Glutamatergic neuron (in vitro differentiated cells): ENCODE measurements at places on chromosomes 5 and 9. TPM values are rescaled to one million over a fixed set of nuclear protein-coding genes. Genes with fewer than 3 reads are reported as not detected.

The HRCT1 gene
- not detected for total RNA-seq

GRCh38 chr5:11791792-11792191 is 112.5 kb downstream of the CTNND2 start:
- H3K36me3 ChIP-seq, result peaks cover 5% of the 10 kb centered on the region
- H3K27me3 ChIP-seq, result peaks cover 2% of the 10 kb centered on the region
- no peak overlapping the region for H3K4me3 ChIP-seq
- H3K4me1 ChIP-seq, result peaks cover 9% of the 10 kb centered on the region
- DNase-seq, result no peak

DNA sequence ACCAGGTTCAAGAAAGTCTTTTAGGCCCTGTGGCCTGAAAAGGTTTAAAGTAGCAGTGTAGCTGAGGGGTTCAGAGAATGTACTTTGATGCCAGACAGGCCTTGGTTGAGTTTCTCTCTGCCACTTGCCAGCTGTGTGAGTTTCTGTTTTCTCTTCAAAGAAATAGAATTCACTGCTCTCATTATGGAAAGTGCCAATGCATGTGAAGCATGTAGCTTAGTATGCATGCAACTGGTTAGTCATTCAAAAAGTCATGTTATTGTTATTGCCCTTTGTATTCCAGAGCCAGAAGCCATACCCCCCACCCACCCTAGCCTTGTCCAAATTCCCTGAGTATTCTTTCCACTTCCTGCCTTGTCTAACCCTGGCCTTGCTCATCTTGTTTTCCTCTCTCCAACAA is 101.7 kb downstream of the ADRB2 start:
- H3K4me3 ChIP-seq, result no peak overlapping the region
- no peaks in the 10 kb centered on the region for H3K4me1 ChIP-seq
- no peak for DNase-seq
- H3K36me3 ChIP-seq, result no peaks in the 10 kb centered on the region
- H3K27me3 ChIP-seq, result no peaks in the 10 kb centered on the region
- H3K27ac ChIP-seq, result no peak overlapping the region

DNA sequence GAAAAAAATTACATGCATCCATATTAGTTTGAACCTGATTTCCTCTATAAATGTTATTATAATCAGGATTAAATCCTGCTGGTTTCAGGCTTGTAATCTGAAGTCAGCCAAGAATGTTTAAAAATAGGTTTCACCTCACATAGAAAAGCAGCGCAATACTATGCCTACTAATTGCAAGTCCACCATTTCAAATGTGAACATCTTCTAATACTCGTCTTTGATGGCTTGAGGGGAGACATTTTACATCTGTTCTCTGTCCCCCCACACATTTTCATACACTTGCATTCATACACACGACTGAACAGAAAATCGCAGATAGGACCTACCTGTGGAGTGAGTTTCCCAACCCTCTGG is 41.8 kb downstream of the FREM1 start:
- H3K36me3 ChIP-seq, result no peaks in the 10 kb centered on the region
- peaks cover 9% of the 10 kb centered on the region for H3K4me1 ChIP-seq
- no peaks in the 10 kb centered on the region for H3K27me3 ChIP-seq

- no peaks in the 10 kb centered on the region for H3K27me3 ChIP-seq
- H3K4me1 ChIP-seq, result no peaks in the 10 kb centered on the region
- H3K4me3 ChIP-seq, result no peak overlapping the region
- peak overlapping the region; percentile 62 for H3K27ac ChIP-seq
These were observed 42.6 kb downstream of the ZDHHC21 start for GRCh38 chr9:14650596-14650995.

The SVEP1 gene
- 0.10 TPM for total RNA-seq

DNA sequence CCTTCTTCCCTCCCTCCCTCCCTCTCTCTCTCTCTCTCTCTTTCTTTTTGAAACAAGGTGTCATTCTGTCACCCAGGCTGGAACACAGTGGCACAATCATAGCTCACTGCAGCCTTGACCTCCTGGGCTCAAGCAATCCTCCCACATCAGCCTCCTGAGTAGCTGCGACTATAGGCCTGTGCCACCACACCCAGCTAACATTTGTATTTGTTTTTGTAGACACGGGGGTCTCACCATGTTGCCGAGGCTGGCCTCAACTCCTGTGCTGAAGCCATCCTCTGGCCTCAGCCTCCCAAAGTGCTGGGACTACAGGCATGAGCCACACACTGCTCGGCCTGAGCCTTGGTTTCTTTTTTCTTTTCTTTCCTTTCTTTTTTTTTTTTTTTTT is 45.8 kb downstream of the PLPP7 start:
- peaks cover 4% of the 10 kb centered on the region for H3K27me3 ChIP-seq
- peak overlapping the region; percentile 69 for H3K27ac ChIP-seq
- no peak for DNase-seq
- peaks cover 10% of the 10 kb centered on the region for H3K4me1 ChIP-seq
- no peaks in the 10 kb centered on the region for H3K36me3 ChIP-seq
- no peak overlapping the region for H3K4me3 ChIP-seq

DNA sequence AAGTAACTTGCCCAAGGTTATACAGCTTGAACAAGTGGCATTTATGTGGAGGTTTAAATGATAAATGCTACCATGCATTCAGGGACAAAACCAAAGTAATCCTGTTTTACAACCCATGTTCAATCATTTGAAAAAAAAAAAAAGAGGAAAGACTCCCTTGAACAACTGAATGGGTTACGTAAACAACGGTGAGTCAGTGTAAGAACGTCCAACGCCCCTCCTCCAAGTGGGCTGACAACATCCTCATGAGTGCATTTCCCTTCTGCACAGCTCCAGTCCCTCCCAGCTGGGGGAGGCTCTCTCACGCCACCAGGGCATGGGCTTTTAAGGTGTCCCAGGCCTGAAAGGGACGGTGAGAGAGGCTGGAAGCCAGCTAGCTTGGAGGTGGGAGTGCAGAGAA is 90.0 kb downstream of the PRRT1B start:
- H3K36me3 ChIP-seq, result no peaks in the 10 kb centered on the region
- H3K27me3 ChIP-seq, result peaks cover 1% of the 10 kb centered on the region
- no peak for DNase-seq
- H3K4me1 ChIP-seq, result peaks cover 40% of the 10 kb centered on the region
- no peak overlapping the region for H3K4me3 ChIP-seq

DNA sequence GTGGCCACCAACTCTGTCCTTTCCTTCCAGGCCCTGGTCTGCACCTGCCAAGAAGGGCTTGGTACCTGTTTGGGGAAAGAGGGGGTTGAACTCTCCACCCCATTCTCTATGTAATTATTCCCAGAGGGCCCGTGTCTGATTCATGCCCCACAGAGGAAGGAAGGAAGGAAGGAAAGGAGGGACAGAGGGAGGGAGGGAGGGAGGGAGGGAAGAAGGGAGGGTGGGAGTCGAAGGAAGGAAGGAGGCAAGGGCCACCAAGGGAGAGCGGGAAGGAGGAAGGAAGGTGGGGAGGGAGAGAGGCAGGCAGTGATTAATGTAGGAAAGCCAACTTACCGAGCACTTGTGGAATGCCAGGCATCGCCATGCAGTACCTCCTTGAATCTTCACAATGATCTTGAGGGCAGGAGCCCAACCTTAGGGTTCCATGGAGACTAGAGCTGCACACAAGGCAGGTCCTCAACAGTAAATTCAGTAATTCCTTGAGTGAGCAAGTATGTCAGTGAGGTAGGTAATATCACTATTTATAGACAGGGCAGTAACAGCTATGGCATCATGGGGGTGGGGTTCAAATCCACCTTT is 75.8 kb downstream of the FGF18 start:
- DNase-seq, result no peak
- no peak overlapping the region for H3K27ac ChIP-seq
- H3K4me3 ChIP-seq, result no peak overlapping the region
- H3K4me1 ChIP-seq, result peaks cover 22% of the 10 kb centered on the region

The SKIC3 gene
- 163 TPM for total RNA-seq

DNA sequence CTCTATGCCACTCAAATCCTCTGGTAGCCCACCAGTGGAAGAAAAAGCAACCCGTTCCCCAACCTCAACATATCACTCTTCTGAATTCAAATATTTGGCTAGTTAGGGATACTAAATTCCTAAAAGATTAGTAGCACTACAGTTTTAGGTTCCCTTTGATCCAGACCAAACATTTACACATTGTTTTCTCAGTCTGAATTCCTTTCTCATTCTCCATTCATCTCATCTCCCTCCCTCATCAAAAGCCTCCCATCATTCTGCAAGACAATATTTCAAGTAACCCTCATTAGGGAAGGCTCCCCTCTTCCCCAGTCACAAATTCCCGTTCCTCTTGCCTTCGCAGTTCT is 26.3 kb downstream of the ADAM19 start:
- peaks cover 11% of the 10 kb centered on the region for H3K36me3 ChIP-seq
- peaks cover 4% of the 10 kb centered on the region for H3K27me3 ChIP-seq
- DNase-seq, result no peak
- peaks cover 11% of the 10 kb centered on the region for H3K4me1 ChIP-seq
